ENCODE measurements at places on chromosomes 16 and 17. TPM values are rescaled to one million over a fixed set of nuclear protein-coding genes. Genes with fewer than 3 reads are reported as not detected.

- H3K4me3 ChIP-seq: no peak overlapping the region
- no peak overlapping the region for H3K27ac ChIP-seq
- no peaks in the 10 kb centered on the region for H3K36me3 ChIP-seq
- no peak for DNase-seq
- H3K27me3 ChIP-seq: no peaks in the 10 kb centered on the region
- no peaks in the 10 kb centered on the region for H3K4me1 ChIP-seq
These were observed 99.2 kb upstream of the CDH8 start for GRCh38 chr16:62135446-62135845.

- no peak for DNase-seq
- H3K4me1 ChIP-seq: peaks cover 9% of the 10 kb centered on the region
- H3K36me3 ChIP-seq: no peaks in the 10 kb centered on the region
- no peak overlapping the region for H3K4me3 ChIP-seq
- peaks cover 14% of the 10 kb centered on the region for H3K27me3 ChIP-seq
These were observed 4.0 kb upstream of the BAIAP2 start for GRCh38 chr17:81030741-81031565.

DNA sequence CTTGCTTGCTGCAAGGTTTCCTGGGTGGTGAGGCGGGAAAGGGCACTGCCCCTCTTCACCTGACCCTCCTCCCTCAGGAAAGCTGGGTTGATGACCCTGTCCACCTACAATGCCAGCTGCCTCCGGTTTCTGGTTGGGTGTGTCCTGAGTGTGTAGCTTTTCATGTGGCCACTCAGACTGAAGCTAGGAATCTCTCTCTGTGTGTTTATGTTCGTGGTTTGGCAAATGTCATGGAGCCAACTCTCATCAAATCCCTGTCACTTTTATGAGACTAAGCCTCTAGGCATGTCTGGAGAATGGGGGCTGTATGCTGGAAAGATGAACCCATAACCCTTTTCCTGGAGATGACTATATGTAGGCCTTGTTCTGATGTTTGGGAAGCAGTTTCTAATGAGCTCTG is 17.1 kb downstream of the PLEKHG4 start:
- peak; percentile 92 for DNase-seq
- peaks cover 13% of the 10 kb centered on the region for H3K4me1 ChIP-seq
- H3K36me3 ChIP-seq: no peaks in the 10 kb centered on the region
- no peaks in the 10 kb centered on the region for H3K27me3 ChIP-seq

DNA sequence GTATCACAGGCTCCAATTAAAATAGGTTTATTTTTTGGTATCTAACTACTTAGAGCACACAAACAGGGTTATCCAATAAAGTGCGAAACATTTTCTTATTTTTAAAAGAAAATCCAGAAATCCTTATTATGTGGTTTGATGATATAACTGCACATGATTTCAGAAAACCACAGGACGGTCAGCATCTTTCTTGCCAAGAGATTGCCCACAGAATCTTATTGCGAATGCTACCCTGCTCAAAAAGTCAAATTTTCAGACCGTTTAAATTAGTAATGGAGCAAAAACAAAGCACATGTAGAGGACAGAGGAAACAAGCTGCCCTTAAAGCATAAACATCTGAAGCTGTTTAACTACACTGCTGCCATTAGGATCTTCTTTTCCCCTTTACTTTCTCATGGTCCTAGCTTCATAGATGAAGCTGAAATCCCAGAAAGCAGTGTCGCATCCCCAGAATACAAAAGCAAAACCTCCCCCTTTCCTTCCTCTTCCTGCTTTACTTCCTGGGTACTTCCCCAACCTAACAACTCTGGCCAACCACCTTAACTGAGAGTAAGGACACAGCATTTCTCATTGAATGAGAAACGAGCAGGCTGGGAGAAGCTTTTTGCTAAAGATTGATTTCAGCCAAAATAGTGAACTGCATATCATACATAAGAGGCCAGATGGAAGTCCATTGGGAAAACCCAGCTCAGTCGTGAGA is 43.7 kb downstream of the CMTM4 start:
- H3K27ac ChIP-seq: no peak overlapping the region
- H3K4me1 ChIP-seq: peaks cover 6% of the 10 kb centered on the region
- H3K27me3 ChIP-seq: no peaks in the 10 kb centered on the region
- H3K36me3 ChIP-seq: no peaks in the 10 kb centered on the region

DNA sequence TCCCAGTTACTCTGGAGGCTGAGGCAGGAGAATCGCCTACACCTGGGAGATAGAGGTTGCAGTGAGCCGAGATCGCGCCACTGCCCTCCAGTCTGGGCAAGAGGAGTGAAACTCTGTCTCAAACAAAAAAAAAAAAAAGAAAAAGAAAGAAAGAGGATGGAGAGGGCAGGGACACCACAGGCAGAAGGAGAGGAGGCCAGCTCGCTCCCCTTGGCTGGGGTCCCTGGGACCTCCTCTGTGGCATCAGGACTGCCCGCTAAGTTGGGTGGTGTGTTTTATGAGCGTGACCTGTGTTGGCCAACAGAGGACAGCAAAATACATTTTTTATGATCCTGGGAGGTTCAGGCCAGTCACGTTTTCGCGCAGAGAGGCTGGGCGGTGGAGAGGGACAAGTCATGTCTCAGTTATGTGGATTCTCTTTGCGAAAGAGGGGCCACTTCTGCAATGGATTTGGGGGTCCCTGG is 229.6 kb downstream of the MRTFB start:
- no peaks in the 10 kb centered on the region for H3K27me3 ChIP-seq
- peak; percentile 66 for DNase-seq
- no peak overlapping the region for H3K4me3 ChIP-seq
- H3K36me3 ChIP-seq: no peaks in the 10 kb centered on the region
- no peak overlapping the region for H3K27ac ChIP-seq
- peaks cover 6% of the 10 kb centered on the region for H3K4me1 ChIP-seq

- H3K4me3 ChIP-seq: no peak overlapping the region
- no peak for DNase-seq
- H3K4me1 ChIP-seq: peaks cover 5% of the 10 kb centered on the region
These were observed 27.1 kb downstream of the CACNA1G start for GRCh38 chr17:50587571-50587970.

GRCh38 chr17:33469911-33470310 is 176.8 kb upstream of the ASIC2 start:
- no peak overlapping the region for H3K27ac ChIP-seq
- H3K4me3 ChIP-seq: no peak overlapping the region
- no peaks in the 10 kb centered on the region for H3K36me3 ChIP-seq
- peaks cover 4% of the 10 kb centered on the region for H3K4me1 ChIP-seq
- H3K27me3 ChIP-seq: no peaks in the 10 kb centered on the region

DNA sequence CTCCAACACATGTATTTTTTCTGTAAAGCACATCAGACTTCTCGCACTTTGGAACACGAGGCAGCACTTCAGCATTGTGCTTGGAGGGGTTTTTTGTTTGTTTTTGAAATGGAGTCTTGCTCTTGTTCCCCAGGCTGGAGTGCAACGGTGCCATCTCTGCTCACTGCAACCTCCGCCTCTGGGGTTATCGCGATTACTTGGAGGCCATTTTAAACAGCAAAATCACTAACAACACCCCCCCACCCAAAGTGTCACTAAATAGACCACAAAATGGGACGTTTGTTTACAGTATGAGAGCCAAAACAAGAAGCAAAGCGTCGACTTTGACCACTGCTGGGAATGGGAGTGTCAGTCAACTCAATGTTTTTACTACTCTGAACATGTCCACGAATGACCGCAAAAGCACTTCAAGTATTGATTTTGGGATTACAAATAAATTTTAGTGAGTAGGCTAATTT is 9.0 kb upstream of the C16orf87 start:
- no peaks in the 10 kb centered on the region for H3K27me3 ChIP-seq
- DNase-seq: no peak
- H3K4me3 ChIP-seq: no peak overlapping the region
- no peaks in the 10 kb centered on the region for H3K36me3 ChIP-seq

DNA sequence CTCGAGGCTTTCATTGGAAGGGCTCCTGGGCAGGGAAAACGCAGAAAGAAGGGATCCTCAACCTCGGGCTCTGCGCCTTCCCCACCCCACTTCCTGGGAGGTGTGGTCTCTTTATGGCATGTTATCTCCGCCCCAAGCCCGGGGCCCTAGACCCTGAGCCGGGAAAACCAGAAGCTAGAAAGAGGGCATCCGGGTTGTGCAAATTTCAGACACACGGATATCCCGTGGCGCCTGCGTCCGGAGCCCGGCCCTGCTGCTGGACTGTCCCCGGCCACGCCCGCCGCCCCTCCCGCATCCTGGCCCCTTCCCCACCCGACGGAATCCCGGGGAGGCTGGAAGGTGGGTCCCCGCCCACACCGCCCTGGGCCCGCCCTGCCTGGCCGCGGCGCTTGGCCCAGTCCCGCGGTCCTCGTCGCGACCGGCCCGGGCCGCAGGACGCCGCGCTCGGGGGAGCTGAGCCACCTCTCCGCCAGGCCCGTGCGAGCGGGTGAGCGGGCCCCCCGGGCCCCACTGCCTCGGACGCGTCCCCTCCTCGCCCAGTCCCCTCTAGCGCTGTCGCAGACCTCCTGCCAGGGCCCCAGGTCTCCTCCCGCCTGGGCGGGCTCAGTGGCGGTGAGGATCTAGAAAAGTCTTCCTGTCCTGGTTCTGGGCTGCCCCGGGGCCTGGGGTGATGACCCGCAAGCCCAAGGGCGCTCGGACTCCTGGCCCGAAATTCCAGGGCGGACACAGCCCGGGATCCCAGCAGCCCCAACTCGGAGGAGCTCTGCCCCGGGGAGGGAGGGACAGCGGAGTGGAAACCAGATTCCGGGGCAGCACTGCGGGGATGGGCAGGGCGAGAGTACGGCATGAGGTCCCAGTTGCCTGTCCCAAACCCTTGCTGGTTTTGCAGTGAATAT is at the start of gene SLC16A5:
Gene SLC16A5, plus strand, starts transcription at position 397 of the 896 bp plus-strand sequence. CDS start 5,683 bp downstream, outside the sequence.
- no peaks in the 10 kb centered on the region for H3K36me3 ChIP-seq
- peak within 1 kb of the TSS; percentile 17 for H3K27ac ChIP-seq
- peaks cover 26% of the 10 kb centered on the region for H3K4me1 ChIP-seq
- H3K4me3 ChIP-seq: peak within 1 kb of the TSS; percentile 53
- H3K27me3 ChIP-seq: no peaks in the 10 kb centered on the region

GRCh38 chr17:66426397-66427033 is 124.1 kb downstream of the PRKCA start:
- no peaks in the 10 kb centered on the region for H3K36me3 ChIP-seq
- H3K4me1 ChIP-seq: peaks cover 21% of the 10 kb centered on the region
- no peak overlapping the region for H3K27ac ChIP-seq
- H3K27me3 ChIP-seq: no peaks in the 10 kb centered on the region

DNA sequence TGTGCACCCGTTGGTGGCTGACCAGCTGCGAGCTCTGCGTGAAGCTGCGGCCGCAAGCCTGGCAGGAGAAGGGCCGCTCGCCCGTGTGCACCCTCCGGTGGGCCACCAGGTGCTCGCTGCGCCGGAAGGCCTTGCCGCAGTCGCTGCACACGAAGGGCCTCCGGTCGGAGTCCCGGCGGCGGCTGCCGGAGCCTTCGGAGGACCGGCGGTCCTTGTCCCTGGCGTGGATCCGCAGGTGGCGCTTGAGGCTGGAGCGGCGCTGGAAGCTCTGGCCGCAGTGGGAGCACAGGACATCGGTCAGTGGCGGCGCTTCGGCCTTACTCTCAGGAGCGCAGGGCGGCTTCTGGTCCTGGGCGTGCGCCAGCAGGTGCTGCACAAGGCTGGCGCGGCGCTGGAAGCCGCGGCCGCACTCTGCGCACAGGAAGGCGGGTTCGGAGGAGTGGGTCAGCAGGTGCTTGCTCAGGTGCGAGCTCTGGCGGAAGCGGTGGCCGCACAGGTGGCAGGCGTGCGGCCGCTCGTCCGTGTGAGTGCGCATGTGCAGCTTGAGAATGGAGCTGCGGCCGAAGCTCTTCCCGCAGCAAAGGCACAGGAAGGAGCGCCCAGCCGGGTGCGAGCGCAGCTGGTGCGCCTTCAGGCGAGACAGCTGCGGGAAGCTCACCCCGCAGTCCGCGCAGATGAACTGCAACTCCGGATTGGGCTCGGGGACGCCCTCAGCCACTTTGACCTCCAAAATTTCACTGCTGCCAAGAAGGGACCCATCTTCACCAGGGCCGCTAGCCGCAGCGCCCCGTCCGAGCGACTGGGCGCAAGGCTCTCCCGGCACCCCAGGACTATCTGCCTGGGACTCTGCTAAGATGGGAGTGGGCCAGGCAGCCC is 9.1 kb downstream of the ZSCAN10 start:
- H3K27me3 ChIP-seq: peaks cover 6% of the 10 kb centered on the region
- no peak overlapping the region for H3K4me3 ChIP-seq
- H3K36me3 ChIP-seq: no peaks in the 10 kb centered on the region
- no peak for DNase-seq
- no peak overlapping the region for H3K27ac ChIP-seq

GRCh38 chr16:14677627-14678026 is 16.5 kb downstream of the PLA2G10 start:
- no peak for DNase-seq
- no peak overlapping the region for H3K4me3 ChIP-seq
- H3K36me3 ChIP-seq: no peaks in the 10 kb centered on the region
- H3K4me1 ChIP-seq: no peaks in the 10 kb centered on the region
- H3K27ac ChIP-seq: no peak overlapping the region

- peaks cover 50% of the 10 kb centered on the region for H3K4me1 ChIP-seq
- no peaks in the 10 kb centered on the region for H3K36me3 ChIP-seq
- peak overlapping the region; percentile 92 for H3K27ac ChIP-seq
- peak overlapping the region; percentile 97 for H3K4me3 ChIP-seq
These were observed 725 bp upstream of the MT2A start for GRCh38 chr16:56607675-56608042.

DNA sequence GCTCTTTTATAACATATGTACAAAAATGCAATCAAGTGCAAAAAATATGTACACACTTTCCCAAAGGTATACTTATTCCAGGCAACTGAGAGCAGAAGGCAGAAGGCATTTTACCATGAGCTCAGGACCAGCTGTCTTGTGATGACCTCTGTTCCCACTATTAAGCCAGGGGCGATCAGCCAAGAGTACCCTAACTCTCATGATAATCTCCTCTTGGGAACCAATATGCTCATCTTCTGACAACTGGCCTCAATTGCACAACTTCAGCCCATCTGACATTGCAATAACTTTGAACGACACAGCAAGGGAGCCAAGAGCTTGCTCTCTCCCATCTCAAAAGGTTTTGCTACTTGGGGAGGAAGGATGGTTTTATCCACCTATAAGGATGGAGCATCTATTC is 471.9 kb downstream of the HS3ST3B1 start:
- no peaks in the 10 kb centered on the region for H3K27me3 ChIP-seq
- no peak overlapping the region for H3K4me3 ChIP-seq
- no peaks in the 10 kb centered on the region for H3K36me3 ChIP-seq
- H3K27ac ChIP-seq: no peak overlapping the region
- no peak for DNase-seq

DNA sequence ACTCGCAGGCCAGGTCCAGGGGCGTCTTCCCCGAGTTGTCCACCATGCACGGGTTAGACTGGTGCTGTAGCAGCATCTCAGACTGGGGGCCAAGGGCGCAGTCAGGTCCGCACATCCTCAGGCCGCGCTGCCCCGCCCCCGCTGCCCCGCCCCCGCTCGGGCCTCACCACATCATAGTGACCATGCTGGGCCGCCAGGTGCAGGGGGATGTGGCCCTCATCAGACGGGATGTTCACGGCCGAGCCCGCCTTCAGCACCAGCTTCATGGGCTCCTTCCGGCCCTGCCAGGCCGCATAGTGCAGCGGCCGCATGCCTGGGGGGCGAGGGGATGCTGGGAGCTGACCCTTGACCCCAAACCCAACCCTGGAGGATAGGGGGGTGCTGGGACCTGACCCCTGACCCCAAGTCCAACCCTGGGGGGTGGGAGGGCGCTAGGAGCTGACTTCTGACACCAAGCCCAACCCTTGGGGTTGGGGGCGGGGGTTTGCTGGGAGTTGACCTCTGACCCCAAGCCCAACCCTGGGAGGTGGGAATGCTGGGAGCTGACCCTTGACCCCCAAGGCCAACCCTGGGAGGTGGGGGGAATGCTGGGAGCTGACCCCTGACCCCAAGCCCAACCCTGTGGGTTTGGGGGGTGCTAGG is 7.0 kb downstream of the CASKIN1 start:
- H3K4me1 ChIP-seq: no peaks in the 10 kb centered on the region
- H3K27me3 ChIP-seq: no peaks in the 10 kb centered on the region
- no peaks in the 10 kb centered on the region for H3K36me3 ChIP-seq
- no peak overlapping the region for H3K4me3 ChIP-seq

C17orf107 gene
- 3.9 TPM for total RNA-seq

KRT28 gene
- not detected for total RNA-seq

Measured in astrocyte (in vitro differentiated cells and primary cell).